Endothelial cell of umbilical vein (primary cell): ENCODE measurements at places on chromosomes 11 and 22. TPM values are rescaled to one million over a fixed set of nuclear protein-coding genes. Genes with fewer than 3 reads are reported as not detected.

DNA sequence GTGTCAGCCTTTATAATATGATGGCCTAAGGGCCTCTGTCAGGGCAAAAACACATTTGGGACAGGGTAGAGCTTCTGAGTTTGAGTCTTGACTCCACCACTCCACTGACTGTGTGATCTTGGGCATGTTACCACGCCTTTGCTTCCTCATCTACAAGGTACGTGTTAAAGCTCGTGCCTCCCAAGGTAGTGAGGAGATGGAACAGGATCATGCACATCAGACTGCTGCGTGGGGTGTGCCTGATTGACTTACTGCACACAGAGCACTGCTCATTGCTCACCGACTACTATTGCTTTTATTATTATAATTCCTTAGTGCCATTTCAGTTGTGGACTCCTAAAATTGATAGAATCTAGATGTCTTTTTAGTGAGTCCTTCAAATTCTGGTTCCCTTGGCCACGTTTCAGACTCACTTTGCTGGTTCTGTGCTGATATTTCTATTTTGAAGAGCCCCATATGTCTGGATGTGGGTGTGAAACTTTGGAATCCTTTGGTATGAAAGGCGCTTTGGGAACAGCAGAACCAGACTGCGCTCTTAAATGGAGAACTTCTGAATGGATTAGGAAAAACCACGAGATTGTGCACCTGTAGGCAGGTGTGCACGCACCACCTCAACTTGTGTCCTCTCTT lies 44.1 kb upstream of the RAB1B start:
- DNase-seq = no peak

- no peak for DNase-seq
Measured at GRCh38 chr11:70531281-70532065, 133.1 kb downstream of the CTTN start.

DNA sequence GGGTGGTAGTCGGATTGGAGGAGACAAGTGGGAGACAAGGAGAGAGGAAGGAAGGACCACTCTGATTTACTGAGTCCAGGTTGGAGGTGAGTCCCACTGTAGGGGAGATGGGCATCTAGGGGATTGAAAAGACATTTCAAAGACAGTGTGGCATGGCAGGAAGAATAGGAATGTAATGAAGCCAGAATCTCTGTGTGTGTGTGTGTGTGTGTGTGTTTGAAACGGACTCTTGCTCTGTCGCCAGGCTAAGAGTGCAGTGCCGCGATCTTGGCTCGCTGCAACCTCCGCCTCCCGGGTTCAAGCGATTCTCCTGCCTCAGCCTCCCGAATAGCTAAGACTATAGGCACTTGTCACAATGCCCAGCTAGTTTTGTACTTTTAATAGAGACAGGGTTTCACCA lies 4.2 kb upstream of the CSDC2 start:
- DNase-seq = no peak

GRCh38 chr11:10857459-10857708 lies 469 bp downstream of the ZBED5 start:
- no peak for DNase-seq

GRCh38 chr11:94525546-94526324 lies 13.5 kb downstream of the C11orf97 start:
- DNase-seq = peak; percentile 68

OR51B5 gene
- not detected in 2 replicates for total RNA-seq

GRCh38 chr22:35467681-35468434 lies 67.9 kb downstream of the MCM5 start:
- DNase-seq = peak; percentile 90
